Stimulated activated CD8-positive, alpha-beta memory T cell treated with anti-CD3 and anti-CD28 coated beads, Interleukin-2, amount 100 ng/mL, for 1 hour (primary cell): ENCODE measurements at places on chromosomes 7 and 10.

DNA sequence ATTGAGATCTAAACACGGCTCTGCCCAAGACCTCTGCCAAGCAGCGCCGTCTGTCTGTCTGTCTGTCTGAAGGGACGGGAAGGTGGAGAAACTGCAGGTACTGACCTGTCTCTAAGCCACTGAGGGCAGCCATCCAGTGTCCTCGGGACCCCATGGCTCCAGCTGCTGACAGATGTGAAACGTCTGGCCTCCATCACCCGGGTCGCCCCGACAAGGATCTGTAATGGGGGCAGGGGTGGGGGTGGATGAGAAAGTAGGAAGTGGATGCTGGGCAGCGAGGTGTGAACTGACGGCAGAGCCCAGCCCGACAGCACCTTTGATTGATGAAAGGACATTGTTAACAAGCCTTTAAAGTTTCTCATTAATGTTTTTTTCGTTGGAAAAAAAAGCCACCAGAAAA lies 193.1 kb downstream of the EBF3 start:
- no peak for DNase-seq

DNA sequence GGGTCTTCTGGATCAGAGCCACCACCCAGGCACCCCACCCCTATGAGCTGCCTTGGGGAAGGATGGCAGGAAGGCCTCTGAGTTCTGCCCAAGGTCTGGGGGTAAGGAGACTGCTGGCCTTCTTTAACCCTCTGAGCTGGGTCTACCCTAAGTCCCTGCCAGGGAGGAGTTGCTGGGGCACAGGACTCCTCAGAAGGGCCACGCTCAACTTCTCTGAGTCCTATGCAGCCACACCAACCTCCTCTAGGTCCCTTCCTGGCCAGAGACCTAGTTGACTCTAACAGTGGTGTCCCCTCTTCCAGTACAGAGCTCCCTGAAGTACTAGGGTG lies 2.6 kb upstream of the NEURL1 start:
- DNase-seq, result no peak

- no peak for DNase-seq
Observed at GRCh38 chr7:101862280-101863220, 45.1 kb downstream of the CUX1 start.

DNA sequence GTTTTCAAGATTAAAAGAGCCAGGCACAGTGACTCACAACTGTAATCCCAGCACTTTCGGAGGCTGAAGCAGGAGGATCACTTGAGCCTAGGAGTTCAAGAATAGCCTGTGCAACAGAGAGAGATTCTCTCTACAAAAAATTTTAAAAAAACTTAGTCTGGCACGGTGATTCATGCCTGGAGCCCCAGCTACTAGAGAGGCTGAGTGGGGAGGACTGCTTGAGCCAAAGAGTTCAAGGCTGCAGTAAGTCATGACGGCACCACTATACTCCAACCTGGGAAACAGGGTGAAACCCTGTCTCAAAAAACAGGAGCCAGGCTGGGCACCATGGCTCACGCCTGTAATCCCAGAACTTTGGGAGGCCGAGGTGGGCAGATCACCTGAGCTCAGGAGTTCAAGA lies 86.6 kb upstream of the KCTD7 start:
- no peak for DNase-seq

DNA sequence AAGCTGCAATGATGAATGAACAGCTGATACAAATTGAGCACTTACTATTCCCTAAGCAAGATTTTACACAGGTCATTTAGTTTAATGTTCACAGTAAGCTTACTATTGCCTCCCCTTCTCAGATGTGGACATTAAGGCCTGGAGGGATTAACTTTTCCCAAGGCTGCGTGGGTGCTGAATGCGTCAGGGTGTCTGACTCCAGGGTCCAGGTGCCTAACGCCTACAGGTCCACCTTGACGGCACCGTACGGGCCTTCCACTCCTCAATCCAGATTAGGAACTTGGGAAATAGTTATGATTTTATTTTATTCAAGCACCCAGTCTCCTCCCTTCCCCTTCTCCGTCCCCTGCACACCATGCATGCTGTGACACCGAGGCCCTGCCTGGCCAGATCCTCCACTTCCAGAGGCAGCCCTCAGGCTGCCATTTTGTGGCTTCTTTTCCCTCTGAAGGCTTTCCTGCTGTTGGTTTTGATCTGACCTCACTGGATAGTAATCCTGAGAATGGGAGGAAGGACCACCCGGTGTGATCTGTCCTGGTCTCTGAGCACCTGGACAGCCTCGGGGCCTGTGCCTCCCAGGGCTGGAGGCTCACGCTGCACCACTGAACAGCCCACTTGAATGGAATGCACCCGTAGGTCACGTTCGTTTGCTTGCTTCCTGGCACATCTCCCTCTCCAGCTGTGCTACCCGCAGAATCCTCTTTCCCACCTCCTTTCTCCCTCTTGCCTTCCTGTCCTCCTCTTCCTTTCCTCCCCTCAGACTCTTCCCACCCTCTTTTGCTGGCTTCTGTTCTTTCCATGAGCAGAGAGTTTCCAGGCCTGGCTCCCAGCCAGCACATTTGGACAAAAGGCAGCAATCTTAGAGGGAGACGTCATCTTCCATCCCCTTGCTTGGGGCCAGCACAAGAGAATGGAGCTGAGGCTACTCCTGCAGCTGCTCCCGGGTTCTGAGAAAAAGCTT lies 14.4 kb downstream of the DENND2A start:
- no peak for DNase-seq

- no peak for DNase-seq
Observed at GRCh38 chr7:142581341-142581740, 167.9 kb upstream of the PRSS1 start.

DNA sequence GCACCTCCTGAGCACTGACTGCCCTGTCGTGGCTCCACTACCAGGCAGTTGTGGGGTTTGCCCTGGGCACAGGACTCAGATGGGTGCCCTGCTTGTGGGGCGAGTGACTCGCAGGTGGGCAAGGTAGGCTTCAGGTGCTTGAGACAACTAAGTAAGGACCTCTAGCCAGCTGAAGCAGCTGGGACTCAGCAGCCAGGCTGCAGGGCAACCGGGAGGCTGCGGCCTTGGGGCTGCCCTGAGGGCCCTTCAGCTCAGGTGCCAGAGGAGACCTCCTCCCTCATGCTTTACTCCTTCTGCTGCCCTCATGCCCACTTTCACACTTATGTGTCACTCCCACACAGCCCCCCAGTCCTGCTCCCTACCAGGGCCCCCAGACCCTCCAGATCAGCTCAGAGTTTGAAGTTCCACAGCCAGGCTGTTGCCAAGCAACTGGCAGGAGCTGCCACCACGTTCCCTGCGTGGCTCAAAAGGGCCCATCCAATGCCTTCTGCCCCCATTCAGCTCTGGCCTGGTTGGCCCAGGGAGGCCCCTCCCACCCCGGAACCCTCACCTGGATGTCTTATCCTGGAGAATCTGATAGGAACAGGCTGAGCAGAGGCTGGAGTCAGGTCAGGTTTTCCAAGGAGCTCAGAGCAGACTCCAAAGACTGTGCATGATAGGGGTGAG lies 10.0 kb downstream of the TLX1 start:
- no peak for DNase-seq

- no peak for DNase-seq
Observed at GRCh38 chr7:155002411-155003091, 373 bp downstream of the PAXIP1 start.

GRCh38 chr10:86591436-86591835 lies 62.9 kb upstream of the OPN4 start:
- no peak for DNase-seq

DNA sequence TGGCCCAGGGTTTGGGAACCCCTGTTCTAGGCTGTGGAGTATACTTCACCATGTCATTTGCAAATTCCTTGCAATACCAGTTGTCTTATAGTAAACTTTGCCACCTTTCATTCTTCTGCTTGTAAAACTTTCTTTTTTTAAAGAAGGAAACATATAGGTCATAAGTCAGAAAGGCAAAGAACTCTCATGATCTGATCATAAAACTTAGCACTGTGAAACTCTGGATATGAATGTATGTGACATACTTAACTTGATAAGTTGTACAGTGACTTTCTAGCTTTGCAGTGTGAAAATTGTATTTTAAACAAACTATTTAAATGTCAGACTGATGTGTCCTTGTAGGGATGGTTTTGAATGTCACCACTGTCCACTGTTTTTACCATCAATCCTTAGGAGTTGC lies 31.0 kb upstream of the SAMD9L start:
- DNase-seq, result no peak

- DNase-seq, result no peak
Observed at GRCh38 chr10:130180416-130180815, 44.2 kb downstream of the GLRX3 start.

- no peak for DNase-seq
Observed at GRCh38 chr10:111732166-111732785, 451.3 kb downstream of the GPAM start.

DNA sequence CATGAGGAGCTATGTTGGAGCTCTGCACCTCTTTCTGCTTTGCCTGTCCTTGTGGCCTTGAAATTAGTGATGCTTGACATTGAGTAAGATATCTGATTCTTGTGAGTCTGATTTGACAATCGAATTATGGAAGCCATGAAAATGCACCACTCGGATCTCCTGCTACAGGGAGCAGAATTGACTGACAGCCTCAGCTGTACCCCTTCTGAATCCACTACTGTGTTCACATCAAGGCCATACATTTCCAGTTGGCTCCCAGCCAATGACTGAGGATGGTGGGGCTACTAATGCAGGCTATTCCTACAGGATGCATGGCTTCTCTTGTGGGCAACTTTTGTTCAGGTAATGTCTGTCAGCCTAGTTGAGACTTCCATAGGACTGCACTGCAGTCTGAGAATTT lies 321.9 kb downstream of the REEP3 start:
- DNase-seq, result no peak

- no peak for DNase-seq
Observed at GRCh38 chr10:22697800-22698199, 16.6 kb downstream of the PIP4K2A start.

DNA sequence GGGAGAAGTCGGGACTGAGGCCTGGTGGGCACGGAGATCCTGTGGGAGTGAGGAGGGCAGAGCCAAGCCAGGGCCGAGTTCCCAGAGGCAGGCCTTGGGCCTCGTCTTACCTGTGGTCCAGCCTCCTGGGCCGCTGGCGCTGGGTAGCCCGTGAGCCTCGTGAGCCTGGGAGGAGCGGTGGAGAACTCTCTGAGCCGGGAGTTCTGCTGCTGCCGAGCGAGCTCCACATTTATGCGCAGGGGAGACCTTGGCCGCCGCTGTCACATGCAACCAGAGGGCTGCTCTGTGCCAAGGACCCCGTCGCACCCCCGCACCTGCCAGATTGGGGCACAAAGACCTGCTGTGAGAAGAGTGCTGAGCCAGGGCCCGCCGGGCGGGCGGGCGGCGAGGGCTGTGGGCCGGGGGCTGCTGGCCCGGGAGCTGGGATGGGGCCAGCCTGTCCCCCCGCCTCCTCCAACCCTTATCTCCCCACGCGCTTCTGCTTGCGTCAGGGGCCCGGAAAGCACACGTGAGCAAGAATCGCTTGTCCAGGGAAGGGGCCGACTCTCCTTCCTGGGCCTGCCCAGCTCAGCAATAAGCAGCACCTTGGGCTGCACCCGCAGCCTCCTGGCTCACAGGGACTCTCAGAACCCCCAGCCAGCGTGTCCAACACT lies 10.2 kb downstream of the VENTX start:
- DNase-seq, result no peak

DNA sequence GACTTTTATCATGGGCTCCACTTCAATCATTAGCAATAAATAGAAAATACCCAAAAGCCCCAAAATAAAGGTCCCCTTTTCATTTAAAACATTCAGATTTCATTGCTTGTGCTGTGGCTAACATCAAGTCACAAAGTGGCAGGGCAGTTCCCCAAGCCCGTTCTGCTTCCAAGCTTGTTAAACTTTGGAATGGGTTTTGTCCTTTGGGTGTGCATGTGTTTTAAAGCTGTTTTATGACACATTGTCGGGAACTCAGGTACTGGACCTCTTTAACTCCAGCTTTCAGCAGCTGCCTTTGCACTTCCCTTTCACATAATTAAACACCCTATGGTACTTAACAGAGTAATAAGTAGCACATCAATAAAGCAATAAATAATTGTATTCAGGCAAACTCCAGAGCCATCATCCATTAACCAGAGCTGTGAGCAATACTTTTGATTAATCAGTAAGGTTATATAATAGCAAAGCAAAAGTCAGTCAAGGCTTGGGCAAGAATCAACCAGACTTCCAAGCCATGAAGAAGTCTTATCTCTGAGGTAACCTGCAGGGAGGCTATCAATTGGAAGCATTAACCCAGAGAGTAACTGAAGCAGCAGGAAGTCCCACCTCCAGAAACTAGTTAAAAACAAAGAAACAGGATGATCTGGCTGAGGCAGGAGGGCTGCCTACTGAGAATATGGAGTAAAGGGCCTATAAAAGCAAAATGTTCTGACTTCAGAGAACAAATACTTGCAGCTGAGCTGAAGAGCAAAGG lies 56.1 kb upstream of the ARID5B start:
- DNase-seq, result no peak
